ENCODE measurements at places on chromosomes 13 and 19.

- DNase-seq = no peak
Observed at GRCh38 chr13:30664689-30665275, 47.1 kb downstream of the USPL1 start.

GRCh38 chr13:46527237-46527636, 25.7 kb upstream of the LRCH1 start:
- DNase-seq = no peak

DNA sequence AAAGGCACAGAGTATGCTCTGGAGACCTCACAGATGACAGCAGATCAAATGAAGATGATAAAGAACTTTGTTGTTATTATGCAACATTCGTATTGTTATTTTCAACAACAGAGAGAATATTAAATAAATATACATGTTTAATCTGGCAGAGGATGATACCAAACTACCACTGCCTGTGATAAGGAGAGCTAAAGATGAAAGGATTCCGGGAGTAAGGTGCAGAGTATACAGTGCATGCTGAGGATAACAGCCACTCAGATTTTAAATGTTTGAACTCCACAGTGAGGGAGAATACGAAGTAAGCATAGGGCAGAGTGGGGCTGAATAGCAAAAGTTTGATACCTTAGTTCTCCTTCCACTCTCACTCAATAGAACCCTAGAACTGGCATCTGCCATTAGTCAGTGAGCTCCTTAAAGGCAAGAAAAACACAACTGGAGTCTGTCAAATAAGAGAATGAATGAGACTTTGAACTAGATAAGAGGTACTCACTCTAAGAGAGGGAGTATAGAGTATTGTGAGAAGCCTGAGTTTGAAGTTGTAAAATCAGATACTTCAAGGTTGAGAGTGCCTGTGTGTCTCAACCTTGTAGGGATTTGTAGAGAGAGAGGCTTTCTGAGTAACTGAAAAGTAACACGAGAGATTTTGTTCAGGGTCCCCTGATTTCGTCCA, 78.5 kb downstream of the STARD13 start:
- DNase-seq = no peak

DNA sequence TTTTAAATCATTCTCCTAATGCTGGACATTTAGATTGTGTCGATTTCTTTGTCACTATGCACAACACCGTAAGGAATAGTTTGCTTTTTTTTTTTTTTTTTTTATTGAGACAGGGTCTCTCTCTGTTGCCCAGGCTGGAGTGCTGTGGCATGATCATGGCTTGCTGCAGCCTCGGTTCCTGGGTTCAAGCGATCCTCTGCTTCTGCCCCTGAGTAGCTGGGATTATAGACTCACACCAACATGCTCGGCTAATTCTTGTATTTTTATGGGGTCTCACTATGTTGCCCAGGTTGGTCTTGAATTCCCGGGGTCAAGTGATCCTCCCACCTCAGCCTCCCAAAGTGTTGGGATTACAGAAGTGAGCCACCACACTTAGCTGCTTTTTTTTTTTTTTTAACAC, 86.5 kb downstream of the RYR1 start:
- DNase-seq = no peak

- no peak for DNase-seq
Observed at GRCh38 chr19:16888629-16889365, at the start of gene F2RL3. Gene F2RL3 (plus strand): TSS chr19:16888999. CDS start chr19:16889190, 191 bp downstream.

DNA sequence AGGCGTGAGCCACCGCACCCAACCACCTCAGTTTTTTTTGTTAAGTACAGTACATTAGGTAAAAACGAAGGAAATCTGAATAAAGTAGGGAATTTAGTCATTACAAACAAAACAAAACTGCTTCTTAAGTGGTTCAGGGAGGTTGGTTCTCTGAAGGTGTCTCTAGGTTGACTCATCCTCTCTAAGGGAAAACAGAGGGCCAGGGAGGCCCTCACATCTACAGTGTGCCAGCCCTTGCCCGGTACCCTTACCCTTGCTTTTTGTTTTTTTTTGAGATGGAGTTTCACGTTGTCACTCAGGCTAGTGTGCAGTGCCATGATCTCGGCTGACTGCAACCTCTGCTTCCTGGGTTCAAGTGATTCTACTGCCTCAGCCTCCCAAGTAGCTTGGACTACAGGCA, 17.2 kb upstream of the JUND start:
- no peak for DNase-seq

Data from choroid plexus epithelial cell (primary cell).